ENCODE measurements at places on chromosomes 3 and 15. TPM values are rescaled to one million over a fixed set of nuclear protein-coding genes. Genes with fewer than 3 reads are reported as not detected.
A peak's percentile ranks its signal among the peaks of the same experiment; 100 is the strongest.

Gene SAMMSON
- not detected for total RNA-seq

Gene ABI3BP
- total RNA-seq, result not detected

Gene SUMF1
- 8.7 TPM for total RNA-seq

Gene ACOX2
- total RNA-seq, result not detected

Gene CLDN16
- total RNA-seq, result not detected

Gene ADAMTS7
- total RNA-seq, result not detected

Gene RBP2
- total RNA-seq, result not detected

Gene CCR8
- 0.94 TPM for total RNA-seq

Gene THRB
- total RNA-seq, result not detected

Gene LYZL4
- not detected for total RNA-seq

Gene PPCDC
- total RNA-seq, result 29.1 TPM

GRCh38 chr3:42906070-42906847 is at the start of gene ZNF662:
TSS of gene ZNF662 (plus strand) at chr3:42906142. CDS start at chr3:42908115, 1,973 bp downstream.
- DNase-seq, result no peak

GRCh38 chr3:5498981-5499380 is 311.5 kb downstream of the EDEM1 start:
- no peak for DNase-seq

DNA sequence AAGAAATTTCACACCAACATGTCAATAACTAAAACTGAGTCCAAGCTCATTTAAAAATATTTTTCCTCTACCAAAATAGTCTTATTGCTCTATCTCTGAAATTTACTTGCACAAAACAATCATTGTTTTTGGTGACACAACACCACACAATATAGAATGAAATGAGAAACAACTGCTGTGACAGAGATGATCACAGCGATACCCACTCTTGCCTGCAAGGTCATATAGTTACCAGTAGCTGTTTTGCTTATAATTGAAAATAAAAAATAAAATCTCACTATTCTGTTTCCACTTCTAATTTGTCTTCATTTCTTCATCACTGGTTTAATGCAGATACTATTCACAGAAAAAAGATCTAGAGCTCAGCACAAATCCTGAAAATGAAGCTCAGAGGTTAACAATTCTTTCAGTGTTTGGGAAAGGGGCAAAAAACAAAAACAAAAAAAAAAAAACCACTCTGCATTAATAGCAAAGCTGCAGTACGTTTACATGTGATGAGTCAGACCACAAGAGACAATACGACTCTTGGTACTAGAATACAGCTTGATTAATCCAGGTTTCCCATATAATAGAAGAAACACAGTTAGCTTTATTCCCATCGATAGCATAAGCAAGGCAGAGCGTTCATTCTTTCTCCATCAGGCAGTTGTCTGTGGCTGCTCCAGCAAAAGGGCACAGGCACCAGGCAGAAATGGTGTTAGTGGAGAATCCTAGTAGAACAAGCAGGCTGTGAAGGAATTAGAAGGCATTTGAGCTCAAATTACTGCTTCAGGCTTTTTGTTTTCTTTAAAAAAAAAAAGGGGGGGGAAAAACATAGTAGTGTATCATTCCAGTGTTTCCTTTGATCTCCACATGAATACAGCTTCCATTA is 773 bp downstream of the ANKRD28 start:
- DNase-seq, result no peak

DNA sequence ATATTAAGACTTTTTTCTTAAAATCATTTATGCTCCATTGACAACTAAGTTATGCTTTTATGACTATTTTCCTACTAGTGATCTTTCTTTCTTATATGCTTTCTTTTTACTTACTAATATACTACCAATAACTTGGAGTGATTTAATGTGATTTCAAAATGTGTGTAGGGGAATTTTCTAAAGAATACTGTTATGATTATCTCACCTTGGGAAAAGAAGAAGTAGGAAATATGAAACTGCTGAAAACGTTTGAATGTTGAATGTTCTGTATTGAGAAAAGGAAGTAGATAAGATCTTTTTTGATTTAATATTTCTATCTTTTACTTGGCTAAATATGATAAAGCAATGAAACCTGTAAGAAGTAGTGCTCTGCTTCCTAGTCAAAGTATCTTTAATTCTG is 7.8 kb upstream of the CD200R1 start:
- DNase-seq, result no peak

- peak; percentile 59 for DNase-seq
Observed at GRCh38 chr3:33096093-33096868, 665 bp downstream of the GLB1 start.

DNA sequence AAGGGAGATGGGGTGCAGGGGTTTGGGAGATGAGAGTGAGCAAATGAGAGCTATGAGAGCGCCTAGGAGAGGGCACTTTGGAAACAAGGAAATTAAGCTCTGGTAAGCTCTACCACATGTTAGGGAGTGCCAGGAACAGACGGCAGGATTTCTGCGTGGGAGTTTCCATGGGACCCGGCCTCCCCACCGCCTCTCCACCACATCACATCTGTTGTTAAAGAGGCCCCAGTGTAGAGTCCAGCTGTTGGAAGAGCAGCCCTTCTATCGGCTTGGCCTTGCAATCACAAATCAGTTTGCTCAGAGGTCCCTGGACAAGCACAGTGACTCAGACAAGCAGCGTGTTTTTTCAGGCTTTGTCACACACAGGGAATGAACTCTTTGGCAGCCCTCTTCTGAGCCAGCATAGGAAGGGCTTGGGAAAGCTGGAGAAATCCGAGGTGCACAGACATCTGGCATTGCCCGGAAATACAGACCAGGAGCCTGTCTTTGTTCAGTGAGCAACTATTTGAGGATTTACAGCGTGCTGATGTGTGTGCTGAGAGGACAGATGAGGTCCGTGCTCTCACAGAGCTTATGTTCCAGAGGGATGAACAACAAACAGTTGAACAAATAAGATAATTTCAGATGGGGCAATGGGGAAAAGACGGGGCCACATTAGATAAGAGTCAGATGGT is 370.6 kb upstream of the PROK2 start:
- no peak for DNase-seq

GRCh38 chr15:67468416-67468815 is 52.5 kb upstream of the C15orf61 start:
- no peak for DNase-seq

DNA sequence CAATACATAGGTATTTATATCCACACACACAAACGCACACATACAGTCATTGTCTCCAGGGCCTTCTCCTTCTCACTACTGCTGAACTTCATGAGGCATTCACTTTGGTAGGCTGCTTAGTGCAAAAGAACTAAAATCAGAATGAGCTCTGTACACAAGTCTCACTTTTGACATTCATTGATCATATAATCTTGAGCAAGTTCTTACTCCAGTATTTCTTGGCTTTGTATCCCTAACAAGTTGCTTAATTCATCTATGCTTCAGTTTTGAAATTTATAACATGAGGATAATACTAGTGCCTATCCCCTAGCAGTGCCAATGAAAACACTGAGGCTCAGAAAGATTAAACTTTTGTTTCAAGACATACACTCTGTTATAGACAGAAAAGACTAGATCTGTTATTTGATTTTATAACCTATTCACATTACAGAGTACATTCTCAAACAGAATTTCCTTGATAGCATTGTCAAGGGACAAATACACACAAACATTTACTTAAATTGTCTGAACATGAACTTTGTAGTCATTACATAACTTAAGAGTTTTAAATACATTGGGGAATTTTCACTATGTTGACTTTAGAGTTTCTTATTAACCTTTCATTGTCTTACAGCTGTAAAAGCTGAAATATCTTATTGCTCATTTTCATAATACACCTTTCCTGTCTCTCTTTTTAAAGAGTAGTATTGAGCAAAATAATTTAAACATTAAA is 55.0 kb upstream of the SI start:
- no peak for DNase-seq

- no peak for DNase-seq
Observed at GRCh38 chr15:45863881-45864580, 229.2 kb downstream of the SQOR start.

- no peak for DNase-seq
Observed at GRCh38 chr3:117005911-117006522, 296.4 kb downstream of the TUSC7 start.

DNA sequence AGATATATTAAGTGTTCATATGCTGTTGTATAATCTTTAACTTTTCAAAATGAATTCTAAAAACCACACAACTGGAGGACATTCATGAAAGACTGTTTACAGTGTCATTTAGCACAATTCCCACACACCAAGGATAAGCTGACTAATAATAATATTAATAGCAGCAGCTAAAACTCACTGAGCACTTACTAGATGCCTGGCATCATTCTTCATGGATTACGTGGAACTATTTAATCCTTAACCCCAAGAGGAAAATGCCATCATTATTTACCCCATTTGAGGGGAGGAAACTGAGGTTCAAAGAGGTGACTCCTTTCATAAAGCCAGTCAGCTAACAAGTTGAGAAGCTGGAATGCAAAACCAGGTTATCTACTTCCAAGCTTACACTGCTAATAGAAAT is 77.0 kb downstream of the TMEM108 start:
- no peak for DNase-seq

DNA sequence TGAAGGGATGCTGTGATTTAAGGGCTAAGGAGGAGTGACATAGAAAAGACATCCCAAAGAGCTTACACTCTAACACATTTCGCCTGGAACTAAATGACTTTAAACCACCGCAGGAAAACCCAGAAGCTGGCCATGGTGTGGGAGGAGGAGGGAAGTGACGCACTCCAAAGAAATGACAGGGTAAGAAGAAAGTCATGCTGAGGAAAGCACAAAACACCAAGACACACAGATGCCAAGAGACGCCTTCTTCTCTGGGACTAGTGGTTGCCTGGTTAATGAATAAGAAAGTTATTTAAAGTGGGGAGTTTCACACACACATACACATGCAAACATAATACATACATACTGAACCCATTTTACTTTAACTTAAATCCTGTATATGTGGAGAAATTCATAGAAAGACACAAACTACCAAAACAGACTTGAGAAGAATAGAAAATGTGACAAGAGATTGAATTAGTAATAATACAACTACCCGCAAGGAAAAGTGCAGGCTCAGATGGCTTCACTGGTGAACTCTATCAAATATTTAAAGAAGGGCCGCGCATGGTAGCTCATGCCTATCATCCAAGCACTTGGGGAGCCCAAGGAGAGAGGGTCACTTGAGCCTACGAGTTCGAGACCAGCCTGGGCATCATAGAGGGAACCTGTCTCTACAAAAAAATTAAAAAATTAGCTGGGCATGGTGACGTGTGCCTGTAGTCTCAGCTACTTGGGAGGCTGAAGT is 125.5 kb downstream of the NSMCE3 start:
- DNase-seq, result no peak

DNA sequence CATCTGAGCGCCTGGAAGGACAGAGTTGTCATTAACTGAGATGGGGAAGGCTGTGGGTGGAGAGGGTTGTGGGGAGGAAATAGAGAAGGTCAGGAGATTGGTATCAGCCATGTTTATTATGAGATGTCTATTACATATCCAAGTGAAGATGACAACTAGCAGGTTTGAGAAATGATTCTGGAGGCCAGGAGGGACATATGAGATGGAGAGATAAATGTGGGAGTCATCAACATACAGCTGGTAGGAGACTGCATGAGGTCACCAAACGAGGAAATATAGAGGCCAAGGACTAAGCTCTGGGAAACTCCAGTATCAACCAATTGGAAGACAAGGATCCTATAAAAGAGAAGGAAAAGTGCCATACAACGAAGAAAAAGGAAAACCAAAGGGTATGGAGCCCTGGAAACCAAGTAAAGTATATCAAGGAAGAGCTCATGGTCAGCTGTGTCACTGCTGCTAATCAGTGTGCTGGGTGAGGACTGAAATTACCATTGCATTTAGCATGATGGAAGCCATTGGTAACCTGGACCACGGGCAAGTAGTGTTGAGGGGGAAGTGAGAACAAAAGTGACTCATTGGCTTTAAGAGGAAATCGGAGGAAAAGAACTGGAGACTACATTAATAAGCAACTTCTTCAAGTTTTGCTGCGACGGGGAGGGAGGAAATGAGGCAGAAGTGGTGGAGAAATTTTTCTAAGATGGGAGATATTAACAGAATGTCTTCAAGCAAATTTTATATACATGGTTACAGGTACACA is 14.0 kb upstream of the UACA start:
- no peak for DNase-seq

DNA sequence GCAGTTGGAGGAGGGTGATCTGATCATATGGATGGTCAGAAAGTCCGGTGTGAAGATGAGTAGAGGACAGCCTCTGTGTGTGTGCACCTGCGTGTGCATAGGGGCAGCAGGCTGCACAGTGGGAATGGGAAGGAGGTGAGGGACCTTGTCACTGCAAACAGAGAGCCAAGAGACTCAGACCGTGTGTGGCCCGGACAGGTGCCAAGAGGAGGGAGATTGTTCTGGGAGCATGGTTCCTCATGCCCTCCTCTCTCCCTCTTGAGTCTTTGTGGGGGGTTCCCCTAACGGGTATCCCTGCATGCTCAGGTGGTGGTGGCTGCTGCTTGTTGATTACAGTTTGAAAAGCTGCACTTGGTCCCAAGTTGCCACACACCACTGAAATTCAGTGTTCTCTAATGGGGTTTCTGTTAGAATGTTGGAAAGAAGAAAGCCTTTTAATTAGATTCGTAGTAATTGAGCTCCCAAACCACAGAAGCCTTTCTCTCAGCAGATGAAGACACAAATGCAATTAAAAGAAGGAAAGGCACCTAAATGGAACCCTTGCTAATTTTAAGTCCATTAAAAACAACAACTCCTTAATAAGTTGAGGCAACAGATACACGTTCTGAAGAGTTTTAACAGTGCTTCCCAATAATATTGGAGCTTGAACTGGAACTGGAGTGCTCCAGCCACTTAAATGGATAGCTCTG is 68.9 kb downstream of the CHRNA7 start:
- no peak for DNase-seq

GRCh38 chr15:71288348-71288955 is 173.2 kb downstream of the THSD4 start:
- DNase-seq, result no peak

GRCh38 chr3:170270282-170270881 is 48.2 kb downstream of the PRKCI start:
- no peak for DNase-seq

DNA sequence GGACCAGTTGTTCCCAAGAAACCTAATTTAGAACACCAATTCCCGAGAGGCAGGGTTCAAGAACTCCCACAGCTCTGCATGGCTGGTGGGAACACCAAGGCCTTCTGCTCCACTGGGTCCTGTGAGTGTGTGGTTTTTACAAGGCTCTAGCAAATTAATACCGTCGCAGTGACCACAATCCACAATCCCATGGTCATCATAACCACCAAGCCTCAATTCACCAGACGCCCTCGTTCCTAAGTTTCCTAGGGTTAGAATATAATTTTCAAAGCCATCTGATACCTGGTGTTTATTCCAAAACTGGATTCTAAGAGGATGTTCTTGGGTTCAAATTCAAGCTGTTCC is 114.9 kb upstream of the RPL32 start:
- no peak for DNase-seq

DNA sequence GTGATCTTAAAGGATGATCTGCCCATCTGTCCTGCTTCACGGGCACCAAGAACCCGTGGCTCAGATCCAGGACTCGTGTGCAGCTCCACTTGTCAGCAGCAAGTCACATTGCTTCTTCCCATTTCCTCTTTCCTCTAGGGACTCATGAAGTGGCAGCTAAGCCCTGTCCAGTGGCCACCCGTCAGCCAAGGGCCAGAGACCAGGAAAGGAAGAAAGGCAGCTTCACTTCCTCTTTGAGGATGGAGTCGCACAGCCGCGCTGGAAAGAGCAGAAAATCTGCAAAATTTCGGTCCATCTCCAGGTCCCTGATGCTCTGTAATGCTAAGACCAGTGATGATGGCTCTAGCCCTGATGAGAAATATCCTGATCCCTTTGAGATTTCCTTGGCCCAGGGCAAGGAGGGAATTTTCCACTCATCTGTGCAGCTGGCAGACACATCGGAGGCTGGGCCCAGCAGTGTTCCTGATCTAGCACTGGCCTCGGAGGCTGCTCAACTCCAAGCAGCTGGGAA is 28.5 kb downstream of the IL16 start:
- DNase-seq, result no peak
